ENCODE measurements at places on chromosomes 1 and 21.

- peaks cover 7% of the 10 kb centered on the region for H3K36me3 ChIP-seq
- H3K4me1 ChIP-seq: peaks cover 22% of the 10 kb centered on the region
- no peak overlapping the region for H3K4me3 ChIP-seq
Measured at GRCh38 chr1:200224315-200224714, 185.5 kb downstream of the ZNF281 start.

GRCh38 chr1:71693581-71693980 is 588.8 kb downstream of the NEGR1 start:
- H3K4me3 ChIP-seq: no peak overlapping the region
- no peaks in the 10 kb centered on the region for H3K27me3 ChIP-seq
- no peak for DNase-seq
- H3K27ac ChIP-seq: no peak overlapping the region

- no peaks in the 10 kb centered on the region for H3K36me3 ChIP-seq
- H3K4me1 ChIP-seq: no peaks in the 10 kb centered on the region
- H3K27ac ChIP-seq: no peak overlapping the region
Measured at GRCh38 chr1:75582725-75583261, 28.1 kb downstream of the SLC44A5 start.

- no peak for DNase-seq
- peaks cover 1% of the 10 kb centered on the region for H3K27me3 ChIP-seq
- H3K4me1 ChIP-seq: no peaks in the 10 kb centered on the region
- H3K4me3 ChIP-seq: no peak overlapping the region
- no peaks in the 10 kb centered on the region for H3K36me3 ChIP-seq
Measured at GRCh38 chr21:42039470-42039901, 29.3 kb upstream of the ZBTB21 start.

GRCh38 chr1:34983700-34984355 is 1.3 kb downstream of the TMEM35B start:
- H3K4me3 ChIP-seq: peak overlapping the region; percentile 99
- DNase-seq: no peak
- peaks cover 12% of the 10 kb centered on the region for H3K36me3 ChIP-seq
- H3K27ac ChIP-seq: peak overlapping the region; percentile 99
- H3K27me3 ChIP-seq: no peaks in the 10 kb centered on the region
- peaks cover 56% of the 10 kb centered on the region for H3K4me1 ChIP-seq

- H3K27me3 ChIP-seq: no peaks in the 10 kb centered on the region
- DNase-seq: no peak
- no peaks in the 10 kb centered on the region for H3K4me1 ChIP-seq
- no peak overlapping the region for H3K27ac ChIP-seq
- H3K4me3 ChIP-seq: no peak overlapping the region
Measured at GRCh38 chr1:106677181-106677580, 379.3 kb upstream of the PRMT6 start.

GRCh38 chr1:180691322-180691913 is 59.6 kb downstream of the XPR1 start:
- no peak for DNase-seq
- H3K4me1 ChIP-seq: peaks cover 18% of the 10 kb centered on the region
- peak overlapping the region; percentile 36 for H3K27ac ChIP-seq
- no peak overlapping the region for H3K4me3 ChIP-seq

GRCh38 chr1:154975409-154976059 is 1.1 kb downstream of the CKS1B start:
- H3K4me1 ChIP-seq: no peaks in the 10 kb centered on the region
- H3K27me3 ChIP-seq: peaks cover 1% of the 10 kb centered on the region
- peak; percentile 65 for DNase-seq
- H3K36me3 ChIP-seq: no peaks in the 10 kb centered on the region
- H3K27ac ChIP-seq: no peak overlapping the region

DNA sequence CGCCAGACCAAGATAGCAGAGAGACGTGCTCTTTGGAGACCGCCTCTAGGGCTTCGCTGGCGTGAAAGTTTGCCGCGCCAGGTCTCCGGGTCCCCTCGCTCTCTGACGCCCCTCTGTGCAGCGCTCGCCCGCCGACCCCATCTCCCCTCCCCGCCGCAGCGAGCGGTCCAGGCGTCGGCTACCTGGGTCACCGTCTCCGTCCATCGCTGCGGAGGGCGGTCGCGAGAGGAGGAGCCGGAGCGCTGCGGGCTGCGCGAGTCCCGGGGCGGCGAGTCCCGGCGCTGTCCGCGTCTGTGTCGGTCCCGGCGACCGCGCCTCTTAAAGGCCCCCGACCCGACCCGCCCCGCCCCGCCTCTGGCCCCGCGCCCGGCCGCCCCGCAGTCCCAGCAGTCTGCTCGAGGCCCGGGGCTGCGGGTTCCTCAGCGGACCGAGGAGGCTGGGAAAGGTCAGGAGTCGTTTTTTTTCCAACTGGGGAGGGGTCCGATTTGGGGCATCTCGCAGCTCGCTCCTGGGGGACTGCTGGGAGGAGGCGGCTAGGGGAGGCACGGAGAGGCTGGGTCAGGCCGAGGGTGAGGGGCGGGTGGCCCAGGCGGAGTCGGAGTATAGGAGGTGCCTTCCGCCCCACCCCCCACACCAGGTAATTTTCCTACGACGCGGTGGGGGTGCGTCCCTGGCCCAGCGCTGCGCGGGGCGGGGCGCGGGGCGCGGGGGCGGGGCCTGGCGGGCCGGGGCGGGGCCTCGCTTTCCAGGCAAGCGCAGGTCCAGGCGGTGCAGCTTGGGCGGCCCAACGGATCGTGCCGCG is at the start of the genes FBXO2 and FBXO44:
FBXO2 (minus strand) TSS at position 293 of the 802 bp plus-strand sequence; CDS start at position 204, 89 bp downstream.
FBXO44 (plus strand) TSS at position 741 of the 802 bp plus-strand sequence. CDS start 959 bp downstream, outside the sequence.
- H3K4me1 ChIP-seq: peaks cover 35% of the 10 kb centered on the region
- DNase-seq: peak; percentile 46
- no peak within 1 kb of the TSS for H3K27ac ChIP-seq
- no peaks in the 10 kb centered on the region for H3K36me3 ChIP-seq

- H3K4me3 ChIP-seq: no peak overlapping the region
- peaks cover 4% of the 10 kb centered on the region for H3K36me3 ChIP-seq
- H3K27ac ChIP-seq: no peak overlapping the region
- no peaks in the 10 kb centered on the region for H3K27me3 ChIP-seq
- no peak for DNase-seq
Measured at GRCh38 chr1:243267914-243268653, 12.2 kb downstream of the SDCCAG8 start.

DNA sequence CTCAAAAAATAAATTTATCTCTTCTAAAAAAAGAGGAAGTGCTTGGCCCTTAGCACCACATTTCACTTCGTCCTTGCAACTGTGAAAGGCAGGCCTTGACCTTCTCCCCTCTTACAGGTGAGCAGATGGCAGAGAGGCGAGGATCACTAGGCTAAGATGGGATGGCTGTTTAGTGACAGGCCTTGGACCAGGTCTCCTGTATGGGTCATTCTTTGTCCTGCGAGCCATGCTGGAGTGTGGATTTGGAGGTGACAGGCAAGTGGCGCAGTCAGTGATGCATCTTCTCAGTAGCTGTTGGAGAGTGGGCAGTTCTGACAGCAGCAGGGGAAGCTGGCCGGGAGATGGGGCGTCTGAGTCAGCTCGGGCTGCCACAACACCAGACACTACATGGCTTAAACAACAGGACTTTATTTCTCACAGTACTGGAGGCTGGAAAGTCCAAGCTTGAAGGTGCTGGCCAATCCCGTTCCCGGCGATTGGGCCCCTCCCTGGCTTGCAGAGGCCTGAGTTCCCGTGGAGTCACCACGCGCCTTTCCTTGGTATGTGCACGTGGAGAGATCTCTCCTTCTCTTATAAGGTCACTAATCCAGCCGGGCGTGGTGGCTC is 16.5 kb downstream of the SLC27A3 start:
- H3K4me1 ChIP-seq: peaks cover 68% of the 10 kb centered on the region
- H3K27ac ChIP-seq: peak overlapping the region; percentile 84

DNA sequence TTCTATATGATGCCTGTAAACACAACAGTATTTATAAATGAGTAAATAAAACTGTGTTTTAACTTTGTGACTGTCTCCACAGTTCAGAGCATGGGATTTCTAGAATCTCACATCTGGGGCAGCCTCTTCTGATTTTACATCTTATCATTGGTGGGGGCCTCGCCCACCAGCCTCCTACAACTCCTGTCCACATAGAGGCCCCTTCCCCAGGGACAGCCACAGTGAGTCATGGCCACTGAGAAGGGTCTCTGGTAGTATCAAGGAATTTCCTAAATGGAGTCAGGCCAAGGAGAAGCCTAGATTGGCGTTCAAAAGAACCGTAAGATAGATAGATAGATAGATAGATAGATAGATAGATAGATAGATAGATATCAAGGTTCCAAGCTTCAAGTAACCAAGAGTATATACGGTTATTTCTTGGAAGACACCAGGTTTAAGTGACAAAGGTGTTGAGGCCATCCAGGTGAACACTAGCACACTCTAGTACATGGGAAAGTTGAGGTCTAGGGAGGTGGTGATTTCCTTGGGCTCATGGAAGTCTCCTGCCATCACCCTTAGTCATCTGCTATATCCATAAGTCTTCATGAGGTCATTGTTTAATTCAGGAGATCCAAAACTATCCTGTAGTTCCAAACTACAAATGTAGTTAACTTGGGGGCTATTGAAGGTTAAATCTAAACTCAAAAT is 121.6 kb downstream of the SYT2 start:
- H3K27ac ChIP-seq: no peak overlapping the region
- peaks cover 4% of the 10 kb centered on the region for H3K4me1 ChIP-seq
- H3K27me3 ChIP-seq: no peaks in the 10 kb centered on the region
- DNase-seq: no peak
- H3K36me3 ChIP-seq: peaks cover 5% of the 10 kb centered on the region

DNA sequence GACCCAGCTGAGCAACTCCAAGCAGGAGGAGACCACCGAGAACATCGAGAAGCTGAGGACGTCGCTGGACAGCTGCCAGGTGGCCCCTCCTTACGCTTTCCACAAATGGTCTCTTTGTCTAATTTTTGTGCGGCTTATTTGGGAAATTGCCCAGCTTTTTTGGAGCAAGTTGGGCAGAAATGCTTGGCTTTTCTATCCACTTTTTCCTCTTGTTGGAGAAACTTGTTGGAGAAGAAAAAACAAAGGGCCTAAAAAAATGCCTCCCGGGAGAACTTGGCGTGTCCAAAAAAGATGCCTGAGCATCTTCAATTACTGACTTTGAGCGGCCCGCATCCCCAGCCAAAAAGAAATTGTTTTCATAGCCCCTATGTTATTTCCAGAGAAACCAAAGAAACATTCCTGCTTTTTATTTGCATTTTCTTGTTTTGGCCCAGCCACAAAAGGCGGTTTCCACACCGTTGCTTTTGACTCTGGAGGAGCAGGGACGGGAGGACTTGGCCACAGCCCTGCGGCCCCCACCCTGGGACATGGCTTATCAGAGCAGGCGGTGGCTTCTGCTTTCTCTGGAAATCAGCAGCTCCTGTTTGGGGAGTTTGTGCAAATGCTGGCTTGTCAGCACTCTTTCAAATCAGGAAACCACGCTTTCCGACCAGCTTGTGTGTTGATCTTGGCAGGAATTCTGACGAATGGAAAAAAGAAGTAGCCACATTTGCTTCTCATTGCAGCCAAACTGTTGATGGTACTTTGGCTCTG is 81.2 kb upstream of the EFHD2 start:
- no peak for DNase-seq
- peaks cover 5% of the 10 kb centered on the region for H3K27me3 ChIP-seq
- peaks cover 21% of the 10 kb centered on the region for H3K4me1 ChIP-seq
- H3K27ac ChIP-seq: no peak overlapping the region

GRCh38 chr1:64114012-64114525 is 89.4 kb upstream of the UBE2U start:
- no peaks in the 10 kb centered on the region for H3K36me3 ChIP-seq
- H3K4me1 ChIP-seq: no peaks in the 10 kb centered on the region
- no peak overlapping the region for H3K27ac ChIP-seq
- no peaks in the 10 kb centered on the region for H3K27me3 ChIP-seq
- H3K4me3 ChIP-seq: no peak overlapping the region

DNA sequence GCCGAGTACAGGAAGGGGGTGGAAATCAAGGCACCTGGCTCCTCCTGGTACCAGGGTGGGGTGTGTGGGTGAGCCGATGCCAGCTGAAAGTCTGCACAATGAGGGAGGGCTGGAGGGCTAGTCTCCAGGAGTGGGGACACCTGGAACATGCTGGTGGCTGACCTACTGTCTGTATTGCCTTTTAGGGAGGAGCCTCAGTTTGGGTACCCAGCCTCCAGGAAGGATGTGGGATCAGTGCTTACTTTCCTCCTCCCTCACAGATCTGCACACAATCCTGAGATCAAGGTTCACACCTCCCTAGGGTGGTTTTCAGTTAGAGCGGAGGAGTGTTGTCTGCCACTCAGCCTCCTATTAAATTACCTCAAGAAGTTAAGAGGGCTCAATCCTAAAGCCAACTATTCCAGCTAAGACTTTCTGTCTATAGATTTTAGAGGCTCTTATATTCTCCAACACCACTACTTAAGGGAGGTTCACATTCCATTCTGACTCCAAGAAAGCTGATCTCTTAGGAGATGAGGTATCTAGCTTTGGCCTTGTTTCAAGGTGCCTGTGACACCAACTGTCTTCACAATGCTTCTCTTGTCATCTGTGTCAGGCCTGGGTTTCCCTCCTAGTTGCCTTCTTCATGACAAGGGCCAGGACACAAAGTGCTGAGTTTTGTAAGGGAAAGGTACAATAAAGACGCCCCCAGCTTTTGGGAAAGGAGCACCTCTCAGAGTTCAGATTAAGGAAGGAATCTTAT is 15.7 kb downstream of the SSR2 start:
- H3K4me3 ChIP-seq: peak overlapping the region; percentile 73
- no peaks in the 10 kb centered on the region for H3K27me3 ChIP-seq
- peak overlapping the region; percentile 64 for H3K27ac ChIP-seq
- H3K36me3 ChIP-seq: peaks cover 6% of the 10 kb centered on the region
- DNase-seq: peak; percentile 47

- H3K27ac ChIP-seq: no peak overlapping the region
- no peak overlapping the region for H3K4me3 ChIP-seq
- no peak for DNase-seq
- peaks cover 21% of the 10 kb centered on the region for H3K4me1 ChIP-seq
- no peaks in the 10 kb centered on the region for H3K36me3 ChIP-seq
Measured at GRCh38 chr1:235639226-235640205, 10.1 kb downstream of the GNG4 start.

GRCh38 chr1:156492591-156493080 is 7.9 kb downstream of the MEF2D start:
- no peaks in the 10 kb centered on the region for H3K36me3 ChIP-seq
- DNase-seq: no peak
- peak overlapping the region; percentile 81 for H3K27ac ChIP-seq
- H3K4me1 ChIP-seq: peaks cover 99% of the 10 kb centered on the region

GRCh38 chr1:114135786-114136185 is 17.9 kb downstream of the SYT6 start:
- no peak overlapping the region for H3K27ac ChIP-seq
- no peak for DNase-seq

DNA sequence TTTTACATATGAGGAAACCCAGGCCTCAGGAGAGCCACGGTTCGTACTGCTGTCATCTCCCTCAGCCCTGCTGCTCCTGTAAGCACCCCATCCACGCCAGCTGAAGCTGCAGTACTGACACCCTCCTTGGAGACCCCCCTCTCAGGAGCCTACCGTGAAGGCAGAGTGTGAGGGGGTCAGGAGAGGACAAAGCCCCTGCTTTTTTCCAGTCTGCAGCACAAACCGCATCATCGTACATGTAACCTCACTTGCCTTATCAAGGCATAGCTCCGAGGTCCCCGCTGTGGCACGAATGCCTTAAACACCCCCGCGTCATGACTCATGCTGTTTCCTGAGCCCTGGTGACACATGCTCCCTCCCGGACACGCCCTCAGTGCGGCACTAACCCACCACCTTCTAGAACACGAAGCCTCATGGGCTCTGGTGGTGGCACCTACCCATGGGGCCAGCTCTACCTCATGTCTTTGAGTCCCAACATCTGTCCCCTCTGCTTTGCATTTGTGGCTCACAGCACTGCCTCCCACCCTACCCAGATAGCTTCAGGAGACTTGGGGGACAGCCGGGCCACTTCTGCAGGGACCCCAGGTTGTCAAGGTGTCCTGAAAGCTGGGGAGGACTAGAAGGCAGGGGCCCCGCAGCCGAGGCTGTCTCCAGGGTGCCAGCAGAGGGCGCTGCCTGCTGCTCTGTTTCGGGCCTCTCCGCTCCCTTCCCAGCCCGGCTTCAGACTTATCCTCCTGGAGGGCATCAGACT is 4.9 kb downstream of the SH3BGRL3 start:
- H3K4me3 ChIP-seq: peak overlapping the region; percentile 84
- H3K27me3 ChIP-seq: peaks cover 4% of the 10 kb centered on the region
- H3K4me1 ChIP-seq: peaks cover 92% of the 10 kb centered on the region
- peaks cover 9% of the 10 kb centered on the region for H3K36me3 ChIP-seq
- DNase-seq: peak; percentile 88
- H3K27ac ChIP-seq: peak overlapping the region; percentile 97
